ENCODE measurements at places on chromosomes 2 and 18.

DNA sequence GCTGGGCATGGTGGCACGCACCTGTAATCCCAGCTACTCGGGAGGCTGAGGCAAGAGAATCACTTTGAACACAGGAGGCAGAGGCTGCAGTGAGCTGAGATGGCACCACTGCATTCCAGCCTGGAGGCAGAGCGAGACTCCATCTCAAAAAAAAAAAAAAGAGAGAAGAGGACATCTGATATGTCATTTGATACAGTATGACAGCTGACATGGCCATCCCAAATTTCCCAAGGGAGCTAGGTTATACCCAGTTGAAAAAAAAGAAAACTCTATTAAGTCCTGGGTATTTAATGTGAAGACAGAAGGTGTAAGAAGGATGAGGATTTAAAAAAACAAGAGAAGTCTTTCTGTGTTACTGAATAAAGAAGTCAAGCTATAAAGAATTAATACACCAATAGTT lies 23.3 kb downstream of the CLASP1 start:
- DNase-seq = no peak

DNA sequence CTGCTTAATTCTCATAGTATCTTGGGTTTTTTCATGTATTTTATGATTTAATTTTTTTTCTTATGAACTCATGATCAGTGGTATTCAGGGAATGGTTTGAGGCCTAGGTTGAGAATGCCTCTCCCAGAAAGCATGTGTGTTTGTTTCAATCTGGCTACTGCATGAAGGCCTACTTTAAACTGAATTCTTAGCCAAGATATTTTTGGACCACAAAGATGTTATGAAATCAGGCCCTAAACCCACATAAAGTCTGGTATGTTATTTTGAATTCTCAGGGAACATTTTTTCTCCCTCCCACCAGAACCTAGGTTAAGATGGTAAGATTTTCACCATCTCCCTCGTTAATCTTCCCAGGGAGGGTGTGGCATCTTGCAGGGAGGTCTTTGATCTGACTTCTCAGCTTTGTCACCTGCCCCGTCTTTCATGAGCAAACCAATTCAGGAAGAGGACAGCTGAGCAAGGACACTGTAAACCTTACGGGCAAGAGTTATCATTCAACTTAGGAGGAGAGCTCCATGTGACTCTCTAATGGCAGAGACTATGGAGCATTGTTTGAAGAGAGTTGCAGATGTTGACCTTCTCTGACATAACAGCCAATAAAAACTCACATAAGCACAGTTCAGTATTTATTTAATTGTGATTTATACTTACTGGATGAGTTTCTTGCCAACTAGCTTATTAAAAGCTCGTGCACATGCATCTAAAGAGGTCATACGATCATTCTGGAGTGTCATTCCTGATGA lies 21.3 kb upstream of the ACKR3 start:
- peak; percentile 91 for DNase-seq

GRCh38 chr18:36993068-36993467 lies 164.1 kb downstream of the KIAA1328 start:
- DNase-seq = peak; percentile 81

GRCh38 chr2:223060201-223060825 lies 8.3 kb downstream of the KCNE4 start:
- DNase-seq = no peak

DNA sequence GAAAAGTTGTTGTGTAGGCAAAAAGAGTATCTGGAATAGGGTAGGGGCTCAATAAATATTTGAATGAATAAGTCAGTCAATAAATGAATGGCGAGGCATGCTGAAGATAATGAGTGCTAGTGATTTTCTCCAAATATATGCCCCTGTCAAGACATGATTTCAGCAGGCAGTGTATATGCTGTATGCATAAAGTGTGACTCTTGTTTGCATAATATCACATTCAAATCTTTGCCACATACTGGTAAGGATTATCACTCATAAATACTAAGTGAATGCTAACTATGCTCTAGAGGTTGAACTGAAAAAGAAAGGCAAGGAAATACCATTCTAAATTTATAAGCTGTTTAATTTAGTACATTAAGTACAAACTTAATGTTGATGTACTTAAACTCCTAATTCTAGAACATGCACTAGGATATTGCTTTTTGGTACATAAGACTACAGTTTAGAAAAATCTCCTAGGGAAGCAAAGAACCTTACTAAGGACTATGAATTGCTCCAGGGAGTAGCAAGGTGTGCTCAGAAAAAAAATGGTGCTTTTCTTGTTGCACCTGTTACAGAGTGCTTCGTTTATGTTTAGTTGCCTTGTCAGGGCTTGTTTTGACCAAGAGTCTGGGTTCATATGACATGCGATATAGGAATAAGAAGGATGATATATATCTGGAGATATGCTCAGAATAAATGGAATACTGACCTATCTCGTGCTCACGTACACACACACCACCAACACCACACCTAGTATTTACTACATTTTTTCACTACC lies 224.0 kb upstream of the TANK start:
- DNase-seq = no peak

DNA sequence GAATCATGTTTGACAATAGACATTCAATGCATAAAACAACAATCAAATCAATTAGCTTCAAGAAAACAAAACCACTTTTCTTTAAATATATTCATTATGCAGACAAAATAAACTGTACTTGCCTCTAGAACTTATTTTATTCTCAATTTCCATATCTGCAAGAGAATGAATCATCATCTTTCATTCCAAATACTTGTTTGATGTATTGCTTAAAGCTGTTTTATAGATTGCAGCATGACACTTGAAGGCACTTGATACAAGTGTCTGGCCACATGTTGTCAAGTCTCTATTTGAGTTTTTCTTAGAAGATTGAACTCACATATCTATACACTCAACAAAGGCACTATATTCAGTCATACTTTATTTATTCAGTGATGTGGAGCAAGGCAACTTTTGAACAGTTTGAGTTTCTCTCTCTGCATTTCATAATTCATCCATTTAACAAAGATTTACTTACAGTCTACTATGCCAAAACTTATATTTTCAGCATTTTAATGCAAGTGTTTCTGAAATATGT lies 38.7 kb upstream of the DDX18 start:
- DNase-seq = no peak

DNA sequence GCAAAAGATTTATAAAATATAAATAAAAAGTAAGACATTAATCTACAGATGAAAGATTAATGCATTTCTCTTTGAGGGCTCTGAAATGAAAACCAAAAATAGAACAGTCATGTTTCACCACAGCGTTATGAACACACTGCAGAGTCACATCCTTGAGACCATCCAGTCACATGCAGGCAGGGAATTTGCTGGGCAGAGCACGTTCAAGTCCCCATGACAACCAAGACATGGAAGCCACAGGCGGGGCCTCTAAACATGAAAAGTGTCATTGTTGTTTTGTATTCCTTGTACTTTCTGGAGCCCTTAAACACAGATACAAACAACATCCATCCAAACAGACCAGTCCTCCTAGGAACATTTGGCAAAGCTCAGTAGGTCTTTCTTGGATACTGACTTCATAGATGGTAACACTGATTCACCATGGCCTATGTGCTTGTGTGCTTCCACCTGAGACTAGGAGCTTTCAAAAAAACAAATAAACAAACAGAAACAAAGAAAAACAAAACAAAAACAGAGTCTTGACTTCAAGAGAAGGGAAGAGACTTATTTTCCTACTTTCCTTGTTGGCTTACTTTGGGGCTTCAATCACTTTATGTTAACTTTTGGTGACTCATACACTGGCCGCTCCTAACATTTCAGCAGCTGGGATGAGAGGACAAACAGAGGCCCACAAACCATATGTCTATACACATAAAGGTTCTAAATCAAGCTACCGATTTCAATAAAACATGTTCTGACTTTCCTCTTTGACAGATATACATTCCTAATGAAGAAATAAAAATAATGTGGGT lies 99.5 kb upstream of the CCDC85A start:
- no peak for DNase-seq

GRCh38 chr18:61734396-61734795 lies 158.4 kb downstream of the RNF152 start:
- no peak for DNase-seq

DNA sequence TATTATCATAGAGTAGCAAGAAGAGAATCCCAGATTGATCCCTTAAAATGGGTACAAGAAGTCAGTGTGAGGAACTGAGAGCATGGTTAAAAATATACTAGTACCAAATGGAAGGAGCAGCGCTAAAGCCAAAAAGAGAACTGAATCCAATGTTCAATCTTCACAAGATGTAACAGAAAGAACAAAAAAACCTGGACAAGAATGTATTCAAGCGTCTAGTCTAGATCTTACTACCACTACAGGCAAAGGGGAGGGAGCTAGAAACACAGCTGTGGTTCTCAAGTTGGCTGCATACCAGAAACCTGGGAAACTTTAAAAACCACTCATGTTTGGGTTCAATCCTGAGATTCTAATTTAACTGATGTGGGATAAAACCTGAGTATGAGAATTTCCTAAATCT lies 57.5 kb downstream of the PIAS2 start:
- peak; percentile 62 for DNase-seq

Measured in choroid plexus epithelial cell (primary cell).